ENCODE measurements at places on chromosomes 5 and 9. TPM values are rescaled to one million over a fixed set of nuclear protein-coding genes. Genes with fewer than 3 reads are reported as not detected.

DNA sequence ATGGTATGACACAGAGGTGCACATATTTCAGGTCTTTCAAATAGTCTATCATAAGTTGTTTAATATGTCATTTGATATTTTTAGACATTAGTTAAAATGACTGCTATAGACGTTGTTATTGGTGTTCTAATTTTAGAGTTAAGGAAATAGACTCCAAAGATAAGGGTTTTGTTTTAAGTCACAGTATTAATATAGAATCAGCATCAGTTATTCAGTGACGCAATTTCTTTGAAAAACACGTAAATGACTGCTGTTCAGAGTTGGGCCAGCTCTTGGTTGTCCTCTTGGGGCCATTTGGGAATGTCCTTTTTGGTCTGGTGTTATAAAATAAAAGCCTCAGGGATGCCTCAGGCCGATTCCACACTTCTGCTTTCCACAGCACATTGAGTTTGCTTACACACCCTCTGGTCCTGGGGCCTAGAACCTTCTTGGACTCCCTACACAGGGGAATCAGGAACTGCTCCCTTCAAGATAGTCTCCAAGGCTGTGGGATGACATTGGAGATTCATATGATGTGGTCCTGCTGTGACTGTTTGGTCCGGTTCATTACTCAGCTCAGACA lies 14.3 kb downstream of the OTULIN start:
- DNase-seq, result no peak

DNA sequence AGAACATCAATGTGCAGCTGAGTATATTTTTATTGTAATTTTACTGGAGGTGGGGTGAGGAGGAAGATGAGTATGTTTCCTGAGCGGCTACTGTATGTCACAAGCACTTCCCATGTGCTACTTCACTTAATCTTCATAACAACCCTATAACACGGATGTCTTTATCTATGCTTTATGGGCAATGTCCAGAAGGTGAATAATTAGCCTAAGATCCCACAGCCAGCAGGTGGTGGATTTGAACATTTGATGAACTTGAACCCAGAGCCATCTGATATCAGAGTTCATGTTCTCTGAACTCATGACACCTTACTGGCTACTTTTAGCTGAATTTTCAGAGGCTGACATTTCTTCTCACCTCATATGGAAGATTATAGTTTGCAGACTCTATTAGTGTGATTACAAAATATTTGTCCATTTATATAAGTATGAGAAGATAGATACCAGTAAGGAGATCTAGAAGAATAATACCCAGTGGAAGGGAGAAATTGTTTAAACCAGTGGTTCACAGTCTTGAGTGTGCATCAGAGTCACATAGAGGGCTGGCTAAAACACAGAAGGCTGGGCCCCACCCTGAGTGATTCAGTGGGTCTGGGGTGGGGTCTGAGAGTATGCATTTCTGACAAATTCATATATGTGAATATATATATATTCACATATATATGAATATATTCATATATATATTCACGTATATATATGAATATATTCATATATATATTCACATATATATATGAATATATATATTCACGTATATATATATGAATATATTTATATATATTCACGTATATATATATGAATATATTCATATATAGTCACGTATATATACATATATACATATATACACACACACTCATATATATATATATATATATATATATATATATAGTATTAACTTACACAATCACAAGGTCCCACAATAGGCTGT lies 164.4 kb upstream of the NR3C1 start:
- no peak for DNase-seq

GRCh38 chr5:175695161-175696126 lies 37.6 kb downstream of the HRH2 start:
- DNase-seq, result no peak

DNA sequence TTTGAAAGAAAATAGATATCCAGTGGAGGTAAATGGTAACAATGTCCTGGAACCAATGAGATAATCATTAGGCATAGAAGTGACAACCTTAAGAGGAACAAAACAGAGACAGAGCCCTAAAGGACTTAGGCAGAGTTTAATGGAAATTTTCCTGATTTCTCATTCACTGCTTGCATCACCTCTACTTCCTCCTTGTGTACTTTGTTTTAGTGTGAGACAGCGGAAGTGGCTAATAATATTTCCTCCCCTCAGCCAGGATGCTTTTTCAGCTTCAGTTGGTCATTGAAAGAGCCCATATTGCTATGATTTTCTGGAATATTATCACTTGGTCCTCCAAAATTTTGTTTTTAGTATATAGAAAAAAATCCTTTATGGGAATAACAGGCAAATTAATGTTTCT lies 153.4 kb upstream of the MPDZ start:
- DNase-seq, result no peak

DNA sequence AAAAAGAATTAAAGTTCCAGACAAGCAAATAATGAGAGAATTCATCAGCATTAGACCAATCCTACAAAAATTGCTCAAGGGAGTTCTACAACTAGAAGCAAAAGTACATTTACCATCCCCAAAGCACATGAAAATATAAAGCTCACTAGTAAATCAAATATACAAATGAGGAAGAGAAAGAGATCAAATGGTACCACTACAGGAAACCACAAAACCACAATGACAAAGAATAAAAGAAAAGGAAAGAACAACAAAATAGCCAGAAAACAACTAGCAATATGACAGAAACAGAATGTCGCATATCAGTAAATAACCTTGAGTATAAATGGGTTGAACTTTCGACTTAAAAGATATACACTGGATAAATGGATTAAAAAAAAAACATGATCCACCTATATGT lies 739.0 kb downstream of the DTWD2 start:
- DNase-seq, result no peak

Gene ASTN2
- 13.5 TPM for total RNA-seq

Gene GDA
- total RNA-seq, result 0.21 TPM

All from HepG2 (cell line).